ENCODE measurements at places on chromosomes 7 and 10.
A peak's percentile ranks its signal among the peaks of the same experiment; 100 is the strongest.

GRCh38 chr10:103861505-103861904, 6.1 kb upstream of the SH3PXD2A start:
- H3K27ac ChIP-seq = no peak overlapping the region
- DNase-seq = no peak
- no peak overlapping the region for H3K4me3 ChIP-seq
- H3K4me1 ChIP-seq = no peaks in the 10 kb centered on the region
- no peaks in the 10 kb centered on the region for H3K27me3 ChIP-seq
- H3K36me3 ChIP-seq = no peaks in the 10 kb centered on the region

DNA sequence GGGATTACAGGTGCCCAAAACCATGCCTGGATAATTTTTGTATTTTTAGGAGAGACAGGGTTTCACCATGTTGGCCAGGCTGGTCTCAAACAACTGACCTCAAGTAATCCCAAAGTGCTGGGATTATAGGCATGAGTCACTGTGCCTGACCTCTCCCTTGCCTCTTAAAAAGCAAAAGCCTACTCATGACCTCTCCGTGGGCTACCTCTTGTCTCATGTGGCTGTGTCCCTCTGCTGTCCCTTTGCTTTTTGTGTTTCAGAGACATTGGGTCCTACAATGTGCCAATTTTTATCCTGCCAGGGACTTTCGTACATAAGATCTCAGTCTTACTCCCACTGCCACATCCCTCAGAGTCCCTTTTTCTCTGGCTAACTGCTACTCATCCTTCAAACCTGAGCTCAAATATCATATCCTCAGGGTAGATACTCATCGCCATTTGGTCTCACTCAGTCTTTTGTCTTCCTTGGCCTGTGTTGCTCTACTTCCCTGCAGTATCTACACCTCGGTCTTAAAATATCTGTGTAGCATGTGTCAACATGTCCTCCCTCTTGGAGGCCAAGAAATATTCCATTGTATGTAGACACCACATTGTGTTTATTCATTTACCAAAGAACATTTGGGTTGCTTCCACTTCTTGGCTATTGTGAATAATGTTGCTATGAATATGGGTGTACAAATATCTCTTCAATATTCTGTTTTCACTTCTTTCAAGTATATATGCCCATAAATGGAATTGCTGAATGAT, 465.0 kb upstream of the KLF6 start:
- no peaks in the 10 kb centered on the region for H3K27me3 ChIP-seq
- no peak overlapping the region for H3K4me3 ChIP-seq
- H3K36me3 ChIP-seq = no peaks in the 10 kb centered on the region
- no peak overlapping the region for H3K27ac ChIP-seq

DNA sequence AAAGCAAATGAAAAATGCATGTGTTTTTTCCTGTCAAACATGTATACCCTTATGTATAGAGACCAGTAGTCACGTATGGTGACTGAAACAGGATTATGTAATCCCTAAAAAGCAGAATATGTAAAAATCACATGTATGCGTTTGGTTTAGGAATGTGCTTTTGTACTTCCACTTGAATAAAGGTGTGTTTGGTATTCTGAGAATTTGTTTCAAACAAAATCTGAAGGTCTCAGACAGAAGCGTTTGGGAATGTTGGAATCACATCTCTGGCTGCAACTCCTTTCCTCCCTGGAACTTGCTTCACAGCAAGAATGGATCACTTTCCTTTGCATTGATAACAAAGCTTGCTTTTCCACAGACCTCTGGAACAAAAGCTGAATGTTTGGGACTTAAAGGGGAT, 17.8 kb downstream of the ZNF655 start:
- no peaks in the 10 kb centered on the region for H3K36me3 ChIP-seq
- H3K4me3 ChIP-seq = no peak overlapping the region
- DNase-seq = no peak
- no peaks in the 10 kb centered on the region for H3K27me3 ChIP-seq
- no peak overlapping the region for H3K27ac ChIP-seq

DNA sequence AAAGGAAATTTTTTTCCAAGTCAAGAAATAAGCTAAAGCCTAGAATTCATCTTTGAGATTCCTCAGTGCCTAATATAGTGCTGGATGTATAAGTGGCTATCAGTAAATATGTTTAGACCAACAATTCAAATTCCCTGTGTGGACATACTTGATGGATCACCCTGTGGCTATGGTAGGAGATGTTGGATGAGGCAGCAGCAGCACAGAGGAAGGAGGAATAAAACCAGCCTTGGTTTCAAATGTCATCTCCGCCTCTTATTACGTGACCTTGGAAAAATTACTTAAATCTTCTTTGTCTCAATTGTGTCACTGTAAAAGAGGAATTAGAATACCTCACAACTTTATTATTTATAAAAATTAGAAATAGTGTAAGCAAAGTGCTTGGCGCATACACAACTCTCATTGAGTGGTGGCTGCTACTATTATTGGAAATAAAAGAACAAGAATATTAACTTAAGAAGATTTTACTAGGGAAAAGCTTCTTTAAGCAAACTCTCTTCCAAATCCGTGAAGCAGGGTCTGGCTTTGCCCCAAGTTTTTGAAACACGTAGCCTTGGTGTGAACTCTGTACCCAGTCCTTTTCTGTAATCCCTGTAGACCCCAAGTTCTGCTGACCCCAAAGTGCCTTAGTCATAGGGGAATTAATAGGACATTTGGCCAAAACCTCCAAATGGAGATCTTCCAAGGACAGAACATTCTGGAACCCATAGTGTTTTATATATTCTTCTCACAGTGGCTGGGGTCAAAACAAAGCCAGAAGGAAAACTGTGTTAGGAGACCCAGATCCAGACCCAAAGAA, 283.8 kb downstream of the PTEN start:
- no peak overlapping the region for H3K27ac ChIP-seq
- peaks cover 1% of the 10 kb centered on the region for H3K4me1 ChIP-seq
- no peak overlapping the region for H3K4me3 ChIP-seq
- no peaks in the 10 kb centered on the region for H3K36me3 ChIP-seq
- DNase-seq = peak; percentile 28

DNA sequence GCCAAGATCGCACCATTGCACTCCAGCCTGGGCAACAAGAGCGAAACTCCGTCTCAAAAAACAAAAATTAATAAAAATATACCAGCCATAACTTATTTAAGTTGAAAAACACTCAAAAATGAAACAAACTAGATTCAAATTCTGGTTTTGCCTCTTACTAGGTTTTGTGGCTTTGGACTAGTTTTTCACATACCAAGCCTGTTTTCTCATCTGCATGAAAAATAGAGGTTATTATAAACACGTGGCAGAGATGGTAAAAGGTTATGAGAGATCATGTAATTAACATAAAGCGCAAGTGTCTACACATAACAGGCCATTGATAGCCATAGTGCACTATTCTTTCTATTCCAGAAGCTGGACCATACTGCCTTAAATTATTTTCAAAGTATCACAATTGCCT, 35.5 kb upstream of the CABCOCO1 start:
- H3K4me1 ChIP-seq = peaks cover 2% of the 10 kb centered on the region
- no peak overlapping the region for H3K4me3 ChIP-seq

DNA sequence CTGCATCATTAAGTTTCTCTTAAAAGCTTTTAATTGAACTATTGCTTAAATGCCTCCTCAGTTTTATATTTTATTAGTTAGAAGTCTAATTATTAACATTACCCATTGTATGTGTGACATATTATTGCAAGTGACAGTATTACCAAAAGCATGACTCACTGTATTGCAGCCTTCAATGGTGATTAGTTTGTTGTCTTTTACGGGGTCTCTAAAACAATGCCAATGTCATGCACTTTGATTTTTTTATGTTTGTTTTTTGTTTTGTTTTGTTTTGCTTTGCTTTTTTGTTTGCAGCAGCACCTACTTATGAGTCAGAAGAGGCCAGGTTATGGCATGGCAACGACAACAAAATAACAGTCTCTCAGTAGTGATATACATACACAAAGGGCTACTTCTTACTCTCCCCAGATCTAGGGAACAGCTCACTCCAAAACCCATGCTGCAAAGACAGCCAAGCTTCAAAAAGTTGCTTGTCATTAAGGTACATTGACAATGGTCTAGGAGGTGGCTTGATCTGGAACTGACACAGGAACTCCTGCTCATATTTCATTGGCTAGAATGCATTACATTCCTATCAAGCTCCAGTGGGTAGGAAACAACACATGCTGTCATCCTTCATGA, 293.7 kb upstream of the POM121L12 start:
- no peak for DNase-seq
- no peaks in the 10 kb centered on the region for H3K27me3 ChIP-seq
- H3K4me1 ChIP-seq = peaks cover 4% of the 10 kb centered on the region
- no peak overlapping the region for H3K27ac ChIP-seq
- H3K36me3 ChIP-seq = no peaks in the 10 kb centered on the region
- no peak overlapping the region for H3K4me3 ChIP-seq

GRCh38 chr10:90363799-90364483, 493.9 kb downstream of the HTR7 start:
- no peaks in the 10 kb centered on the region for H3K27me3 ChIP-seq
- H3K27ac ChIP-seq = no peak overlapping the region
- no peaks in the 10 kb centered on the region for H3K4me1 ChIP-seq

DNA sequence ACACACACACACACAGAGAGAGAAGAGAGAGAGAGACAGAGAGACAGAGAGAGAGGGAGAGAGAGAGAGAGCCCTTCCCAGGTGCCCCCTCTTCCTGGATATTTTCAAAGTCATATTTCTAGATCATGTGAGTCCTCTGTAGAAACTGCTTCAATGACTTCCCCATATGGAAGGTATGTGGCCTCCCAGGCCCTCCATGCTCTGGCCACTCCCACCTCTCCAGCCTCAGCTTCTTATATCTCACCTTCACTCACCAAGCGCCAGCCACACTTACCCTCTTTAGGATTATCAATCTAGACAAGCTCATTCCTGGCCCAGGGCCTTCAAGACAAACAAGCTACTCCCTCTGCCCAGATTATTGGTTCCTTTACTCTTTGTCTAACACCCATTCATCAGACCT, 259.7 kb downstream of the MTERF1 start:
- H3K4me3 ChIP-seq = no peak overlapping the region
- no peak overlapping the region for H3K27ac ChIP-seq
- no peaks in the 10 kb centered on the region for H3K27me3 ChIP-seq
- no peak for DNase-seq
- H3K4me1 ChIP-seq = no peaks in the 10 kb centered on the region

GRCh38 chr7:7977774-7978173, 9.2 kb downstream of the GLCCI1 start:
- H3K27me3 ChIP-seq = no peaks in the 10 kb centered on the region
- no peak for DNase-seq
- H3K36me3 ChIP-seq = no peaks in the 10 kb centered on the region
- H3K4me3 ChIP-seq = no peak overlapping the region
- H3K27ac ChIP-seq = no peak overlapping the region

GRCh38 chr7:108770981-108771745, 201.5 kb downstream of the DNAJB9 start:
- H3K36me3 ChIP-seq = no peaks in the 10 kb centered on the region
- DNase-seq = no peak
- H3K27ac ChIP-seq = no peak overlapping the region
- no peaks in the 10 kb centered on the region for H3K27me3 ChIP-seq

All from ovary (tissue), 10 donors.